ENCODE measurements at places on chromosomes 1 and 21.

- no peak for DNase-seq
These were observed 399.3 kb upstream of the PKN2 start for GRCh38 chr1:88284666-88285366.

GRCh38 chr1:47803815-47804501 lies 193.2 kb downstream of the TRABD2B start:
- DNase-seq = no peak

- DNase-seq = no peak
These were observed 18.6 kb downstream of the CD247 start for GRCh38 chr1:167499664-167500101.

DNA sequence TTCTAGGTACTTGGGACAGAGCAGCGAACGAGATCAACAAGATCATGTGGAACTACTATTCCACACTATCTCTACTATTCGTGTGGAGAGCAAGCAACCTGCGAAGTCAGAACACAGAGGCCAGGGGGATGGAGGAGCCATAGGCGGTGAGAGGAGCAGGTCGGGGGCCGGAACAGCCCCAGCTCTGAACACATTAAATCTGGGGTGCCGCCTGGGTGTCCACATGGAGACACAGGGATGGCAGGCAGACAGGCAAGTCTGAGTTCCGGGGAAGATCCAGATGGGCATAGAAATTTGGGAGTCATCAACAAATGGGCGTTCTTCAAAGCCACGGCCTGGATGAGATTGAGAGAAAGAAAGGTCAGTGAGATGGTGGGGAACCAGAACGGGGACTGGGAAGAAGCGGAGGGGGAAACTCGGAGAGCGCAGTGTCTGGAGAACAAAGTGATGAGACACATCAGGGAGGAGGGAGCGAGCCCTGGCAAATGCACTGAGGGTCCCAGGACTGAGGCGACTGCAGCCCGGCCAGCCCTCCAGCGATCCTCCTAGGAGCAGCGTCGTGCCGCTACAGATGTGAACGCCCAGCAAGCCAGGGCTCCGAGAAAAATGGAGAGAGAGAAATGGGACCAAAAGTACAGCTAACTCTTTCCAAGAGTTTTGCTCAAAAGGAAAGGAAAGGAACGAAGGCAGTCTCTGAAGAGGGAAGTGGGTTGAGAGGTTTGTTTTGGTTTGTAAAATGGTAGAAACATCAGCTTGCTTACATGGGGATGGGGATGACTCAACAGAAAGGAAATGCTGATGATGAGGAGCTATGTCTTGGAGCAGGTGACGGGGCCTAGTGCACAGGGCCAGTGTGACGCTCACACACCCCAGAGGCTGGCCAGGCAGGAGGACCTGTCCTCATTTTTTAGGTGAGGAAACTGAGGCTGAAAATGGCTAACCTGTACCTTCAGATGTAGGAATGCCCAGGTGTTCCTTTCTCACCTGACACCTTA lies 84.5 kb downstream of the GLIS1 start:
- no peak for DNase-seq

DNA sequence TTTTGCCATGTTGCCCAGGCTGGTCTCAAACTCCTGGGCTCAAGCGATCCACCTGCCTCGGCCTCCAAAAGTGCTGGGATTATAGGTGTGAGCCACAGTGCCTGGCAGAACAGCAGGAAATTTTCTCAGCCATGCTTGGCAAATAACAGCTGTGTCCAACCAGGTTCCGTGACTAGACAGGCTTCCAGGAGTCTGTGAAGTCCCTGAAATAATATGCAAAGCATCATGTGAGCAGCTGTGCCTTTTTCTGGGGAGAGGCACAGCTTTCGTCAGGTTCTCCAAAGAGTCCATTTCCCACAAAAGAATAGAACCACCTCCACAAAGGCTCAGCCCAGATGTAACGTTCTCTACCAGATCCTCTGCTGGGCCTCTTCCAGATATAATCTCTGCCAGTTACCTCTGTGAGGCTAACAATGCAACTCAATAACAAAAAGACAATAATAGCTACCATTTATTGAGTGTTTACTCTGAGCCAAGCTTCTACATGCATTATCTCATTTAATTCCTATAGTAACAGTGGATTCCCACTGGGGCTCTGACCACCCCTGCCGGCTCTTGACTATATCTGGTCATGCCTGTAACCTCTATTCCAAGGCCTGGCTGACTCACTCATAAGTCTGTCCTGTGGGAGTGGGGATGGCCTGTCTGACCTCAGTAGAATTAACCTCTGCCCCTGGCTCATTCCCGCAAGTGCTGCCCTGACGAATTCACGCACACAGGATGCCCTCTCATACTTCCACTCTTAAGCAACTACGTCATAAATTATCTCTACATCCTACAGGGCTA lies 4.0 kb upstream of the NKAIN1 start:
- no peak for DNase-seq

DNA sequence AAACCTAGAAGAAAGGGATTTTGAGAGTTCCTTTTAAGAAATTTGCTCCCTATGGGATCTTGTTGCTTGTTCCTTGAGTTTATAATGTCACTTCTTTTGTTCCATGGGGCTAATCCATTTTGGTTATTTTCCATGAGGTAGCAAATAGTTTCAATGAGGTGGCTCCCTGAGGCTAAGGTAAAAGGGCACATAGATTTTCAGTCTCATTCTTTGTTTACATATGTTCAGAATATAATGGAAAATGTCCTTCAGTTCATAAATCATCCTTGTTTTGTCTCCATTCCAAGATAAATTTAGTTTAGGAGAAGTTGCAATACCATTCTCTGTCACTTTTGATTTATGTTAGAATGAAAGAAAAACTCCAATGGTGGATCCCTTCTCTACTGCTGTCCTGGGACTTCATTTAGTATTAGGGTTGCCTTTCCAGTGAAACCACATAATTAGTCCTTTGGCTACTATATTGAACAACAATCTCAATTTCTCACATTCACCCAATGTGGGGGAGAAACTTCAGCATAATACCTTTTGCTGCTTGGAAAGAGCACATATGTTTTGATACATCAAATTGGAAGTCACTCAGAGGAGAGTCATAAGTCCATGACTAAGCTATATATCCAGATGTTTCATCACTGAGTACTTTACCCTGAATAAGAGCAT lies 80.9 kb upstream of the ADAMTS5 start:
- no peak for DNase-seq

DNA sequence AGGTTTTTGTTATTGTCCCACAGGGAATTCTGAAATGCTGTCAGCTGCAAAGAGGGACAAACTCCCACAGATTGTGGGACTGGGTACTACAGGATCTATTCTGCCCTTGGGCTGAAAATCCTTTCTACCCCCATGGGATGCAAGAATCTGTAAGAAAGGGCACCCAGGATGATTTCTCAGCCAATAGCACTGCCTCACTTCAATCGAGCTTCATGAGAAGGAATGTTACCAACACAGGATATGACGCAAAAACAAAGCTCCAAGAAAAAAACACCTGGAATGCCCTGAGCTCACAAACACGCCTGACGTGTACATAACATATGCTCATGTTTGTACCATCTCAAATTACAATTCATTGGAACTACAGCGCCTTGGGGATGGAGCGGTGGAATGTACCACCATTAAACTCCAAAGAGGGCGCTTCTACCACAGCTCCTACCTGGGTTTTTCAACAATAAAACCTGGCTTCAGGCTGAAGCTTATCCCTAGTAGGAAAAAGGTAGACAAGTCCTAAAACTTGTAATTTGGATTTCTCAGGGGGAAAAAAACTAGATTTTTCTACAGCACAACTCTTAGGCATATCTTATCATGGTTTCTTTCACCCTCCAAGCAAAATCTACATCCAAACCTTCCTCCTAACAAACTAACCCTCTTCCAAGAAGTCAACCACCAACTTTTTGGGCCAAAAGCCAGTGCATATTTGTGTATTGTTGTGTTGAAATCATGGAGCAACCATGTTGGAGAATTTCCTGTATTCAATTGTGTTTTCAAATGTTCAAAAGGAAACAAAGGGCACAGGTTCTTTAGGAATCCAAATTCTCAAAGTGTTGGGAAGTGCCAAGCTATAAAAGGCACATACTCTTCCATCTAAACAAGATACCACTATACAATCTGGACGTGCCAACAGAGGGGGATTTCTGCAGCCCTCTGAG lies 78.9 kb downstream of the TGFBR3 start:
- DNase-seq = no peak

DNA sequence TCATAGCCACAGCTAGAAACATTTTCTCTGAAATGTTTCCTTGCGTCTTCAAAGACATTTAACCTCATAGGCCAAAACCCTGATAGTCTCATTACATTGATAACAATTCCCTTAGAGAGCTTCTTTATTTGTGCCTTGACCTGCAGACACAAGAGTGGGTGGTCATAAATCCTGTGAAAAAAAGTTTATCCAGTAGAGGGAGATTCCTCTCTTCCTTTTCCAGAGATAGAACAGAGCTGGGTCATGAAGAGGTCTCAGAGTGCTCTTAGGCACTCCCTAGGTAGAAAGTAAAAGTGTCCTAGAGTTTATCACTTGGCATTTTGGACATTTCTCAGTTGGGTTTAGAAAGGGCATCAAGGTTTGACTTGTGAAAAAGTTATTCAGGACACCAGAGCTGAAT lies 426.1 kb downstream of the NUF2 start:
- DNase-seq = no peak

GRCh38 chr1:102434421-102434820 lies 437.7 kb upstream of the OLFM3 start:
- DNase-seq = no peak

- DNase-seq = no peak
These were observed 59.4 kb downstream of the PAPPA2 start for GRCh38 chr1:176522310-176522845.

- no peak for DNase-seq
These were observed 28.0 kb upstream of the GLIS1 start for GRCh38 chr1:53766831-53767405.

DNA sequence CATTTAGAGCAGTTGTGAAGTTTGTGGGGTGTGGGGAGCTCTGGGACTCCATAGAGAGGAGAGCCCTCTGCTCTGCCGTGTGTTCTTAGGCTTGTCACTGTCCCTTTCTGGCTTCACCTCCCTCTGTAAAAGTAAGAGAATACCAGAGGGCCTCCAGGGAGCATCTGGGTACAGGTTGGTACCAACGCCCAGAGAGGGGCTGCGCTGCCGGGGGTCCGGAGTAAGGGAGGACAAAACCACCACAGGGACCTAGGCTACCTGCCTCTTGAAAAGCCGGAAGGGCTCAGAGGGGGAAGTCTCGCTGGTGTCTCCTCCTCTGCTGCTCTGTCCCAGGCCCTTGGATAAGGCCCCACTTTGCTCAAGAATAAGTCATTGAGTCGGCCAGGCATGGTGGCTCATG lies 3.1 kb upstream of the TINAGL1 start:
- no peak for DNase-seq

DNA sequence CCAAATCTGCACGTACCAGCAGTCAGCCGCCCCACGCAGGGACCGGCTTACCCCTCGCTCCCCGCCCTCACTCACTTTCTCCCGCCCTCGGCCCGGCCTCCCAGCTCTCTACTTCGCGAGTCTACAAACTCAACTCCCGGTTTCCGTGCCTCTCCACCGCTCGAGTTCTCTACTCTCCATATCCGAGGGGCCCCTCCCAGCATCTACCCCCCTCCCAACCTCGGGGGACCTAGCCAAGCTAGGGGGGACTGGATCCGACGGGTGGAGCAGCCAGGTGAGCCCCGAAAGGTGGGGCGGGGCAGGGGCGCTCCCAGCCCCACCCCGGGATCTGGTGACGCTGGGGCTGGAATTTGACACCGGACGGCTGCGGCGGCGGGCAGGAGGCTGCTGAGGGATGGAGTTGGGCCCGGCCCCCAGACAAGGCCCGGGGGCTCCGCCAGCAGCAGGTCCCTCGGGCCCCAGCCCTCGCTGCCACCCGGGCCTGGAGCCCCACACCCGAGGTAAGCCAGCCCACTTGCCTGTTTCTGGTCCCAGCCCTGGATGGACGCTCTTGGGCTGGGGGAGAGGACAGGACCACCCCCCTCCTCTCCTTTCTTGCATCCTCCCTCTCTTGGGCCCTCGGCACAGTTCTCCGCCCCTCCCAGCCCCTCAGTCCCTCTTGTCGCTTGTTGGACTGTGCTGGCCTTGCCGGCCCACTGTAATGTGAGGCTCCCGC lies at the start of gene ARTN:
Gene ARTN, plus strand, starts transcription at position 416 of the 715 bp plus-strand sequence. CDS start 1,856 bp downstream, outside the sequence.
- no peak for DNase-seq

DNA sequence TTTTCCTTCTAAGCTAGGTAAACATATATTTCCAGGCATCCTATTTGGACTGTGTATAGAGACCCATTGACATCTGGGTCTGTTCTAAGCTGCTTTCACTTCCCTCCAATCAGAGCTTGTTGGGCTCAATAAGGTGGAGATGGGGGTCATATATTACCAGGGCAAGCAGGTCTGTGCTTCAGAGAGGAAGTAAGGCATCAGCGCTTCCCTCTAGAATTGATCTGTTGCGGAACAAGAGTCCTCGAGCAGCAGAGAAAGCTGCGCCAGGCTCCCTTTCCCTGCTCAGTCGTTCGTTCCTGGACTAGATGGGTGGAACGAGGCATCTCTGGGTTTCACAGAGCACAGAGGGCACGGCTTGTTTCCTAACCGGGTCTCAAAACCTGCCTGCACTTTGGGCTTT lies 63.5 kb downstream of the DISC1 start:
- no peak for DNase-seq

DNA sequence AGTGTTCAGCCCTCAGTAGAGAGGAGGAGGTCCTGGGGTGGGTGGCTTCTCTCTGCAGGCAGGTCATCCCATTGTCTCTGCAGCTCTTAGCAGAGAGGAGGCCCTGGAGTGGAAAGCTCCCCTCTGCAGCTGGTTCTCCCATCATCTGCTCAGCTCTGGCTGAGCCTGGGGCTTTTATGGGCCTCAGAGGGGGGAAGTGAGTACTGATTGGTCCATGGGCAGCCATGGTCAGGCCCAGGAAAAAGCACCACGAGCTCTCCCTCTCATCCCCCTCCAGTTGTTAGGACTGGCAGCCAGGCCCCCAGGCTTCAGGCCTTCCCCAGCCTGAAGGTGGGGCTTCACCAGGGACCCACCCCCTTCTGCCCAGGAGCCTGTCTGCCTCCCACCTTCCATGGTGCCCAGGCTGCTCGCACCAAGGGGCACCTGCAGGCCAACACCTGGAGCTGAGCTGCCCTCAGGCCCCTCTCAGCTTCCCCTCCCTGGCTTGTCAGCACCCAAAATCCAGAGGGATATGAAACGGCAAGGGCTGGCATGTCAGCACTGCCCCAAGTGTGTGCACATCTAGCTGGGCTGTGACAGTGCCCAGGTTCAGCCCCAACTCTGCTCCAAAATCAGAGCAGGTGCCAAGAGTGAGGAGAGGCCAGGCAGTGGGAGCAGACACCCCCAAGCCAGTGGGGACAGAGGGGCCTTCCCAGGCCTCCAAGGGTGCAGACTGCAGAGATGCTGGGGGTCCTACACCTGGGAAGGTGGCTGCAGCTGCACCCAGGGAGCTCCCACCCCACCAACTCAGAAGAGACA lies 449.0 kb downstream of the MATN1 start:
- no peak for DNase-seq

DNA sequence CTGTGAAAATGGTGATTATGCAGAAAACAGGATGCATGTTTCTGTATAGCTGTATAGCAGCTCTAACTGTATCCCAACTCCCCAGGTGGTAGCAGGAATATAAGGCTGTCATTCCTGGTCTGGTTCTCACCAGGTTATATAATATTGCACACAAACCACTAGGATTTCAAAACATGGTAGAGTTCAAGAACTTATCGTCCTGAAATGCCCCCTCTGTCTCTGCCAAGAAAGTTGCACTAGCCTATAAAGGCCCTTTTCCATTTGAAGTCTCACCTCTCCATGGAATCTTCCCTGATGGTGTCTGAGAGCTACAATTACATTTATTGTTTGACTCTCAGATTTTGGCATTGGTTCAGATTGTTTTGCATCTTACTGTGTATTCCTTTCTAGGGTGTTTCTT lies 184.9 kb upstream of the FAM78B start:
- DNase-seq = no peak

Measured in hematopoietic multipotent progenitor cell treated with erythropoietin and hydrocortisone succinate and interleukin-3 and kit ligand, for 15 days (in vitro differentiated cells).